ENCODE measurements at places on chromosomes 2 and 18.
A peak's percentile ranks its signal among the peaks of the same experiment; 100 is the strongest.

- no peak for DNase-seq
These were observed 102.7 kb downstream of the CSRNP3 start for GRCh38 chr2:165572151-165572550.

DNA sequence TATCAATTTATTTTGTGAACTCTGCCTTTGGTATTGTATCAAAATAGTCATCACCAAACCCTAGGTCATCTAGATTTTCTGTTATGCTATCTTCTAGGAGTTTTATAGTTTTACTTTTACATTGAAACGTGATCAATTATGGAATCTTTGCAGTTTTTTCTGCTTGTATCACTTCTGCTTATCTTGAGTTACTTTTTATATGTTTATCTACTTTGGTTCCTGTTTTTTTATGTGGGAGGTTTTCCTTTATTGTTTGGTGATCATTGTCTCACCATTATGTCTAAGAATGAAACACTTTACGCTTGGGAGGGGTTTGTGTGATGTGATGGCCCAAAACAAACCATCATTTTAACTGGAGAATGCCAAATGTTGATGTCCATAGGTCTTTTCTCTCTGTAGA lies 261.2 kb downstream of the SPAG16 start:
- DNase-seq, result no peak

DNA sequence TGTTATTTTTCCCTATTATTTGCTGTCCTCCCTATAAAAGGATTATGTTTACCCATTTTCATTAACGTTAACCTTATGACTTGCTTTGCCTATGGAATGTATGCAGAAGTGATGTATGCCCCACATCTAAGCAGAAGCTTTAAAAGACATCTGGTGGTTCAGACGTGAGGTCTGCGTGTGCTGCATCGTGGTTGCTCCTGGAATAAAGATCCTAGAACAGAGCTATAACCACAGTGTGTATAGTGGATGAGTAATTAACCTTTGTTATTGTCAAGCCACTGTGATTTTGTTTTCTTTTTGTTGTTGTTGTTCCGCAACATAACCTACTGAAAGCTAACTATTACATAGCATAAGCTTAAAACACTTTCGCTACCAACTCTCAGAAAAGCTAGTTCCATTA lies 20.9 kb upstream of the CFAP36 start:
- DNase-seq, result peak; percentile 52

DNA sequence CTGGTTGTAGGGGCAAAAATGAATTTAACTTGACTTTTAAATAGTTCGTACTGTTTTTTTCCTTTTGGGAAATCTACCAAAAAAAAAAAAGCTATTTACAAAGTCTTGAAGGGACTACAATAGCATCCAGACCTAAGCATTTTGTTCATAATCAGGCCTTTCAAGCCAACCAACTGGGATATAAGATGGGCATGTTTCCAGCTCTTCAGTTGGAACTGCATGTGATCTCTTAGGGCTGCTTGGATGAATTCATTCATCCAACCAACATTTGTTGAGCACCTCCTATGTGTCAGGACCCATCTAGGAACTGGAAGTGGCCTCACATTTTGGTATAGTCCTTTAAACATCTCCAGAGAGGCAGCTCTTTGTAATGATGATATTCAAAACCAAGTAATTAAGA lies 98.6 kb downstream of the AAK1 start:
- no peak for DNase-seq

- peak; percentile 96 for DNase-seq
These were observed 22.3 kb upstream of the RHOB start for GRCh38 chr2:20424300-20425290.

- DNase-seq, result peak; percentile 67
These were observed 12.7 kb upstream of the CDH2 start for GRCh38 chr18:28189400-28190239.

- DNase-seq, result no peak
These were observed 9.7 kb downstream of the SERPINB7 start for GRCh38 chr18:63784787-63785452.

DNA sequence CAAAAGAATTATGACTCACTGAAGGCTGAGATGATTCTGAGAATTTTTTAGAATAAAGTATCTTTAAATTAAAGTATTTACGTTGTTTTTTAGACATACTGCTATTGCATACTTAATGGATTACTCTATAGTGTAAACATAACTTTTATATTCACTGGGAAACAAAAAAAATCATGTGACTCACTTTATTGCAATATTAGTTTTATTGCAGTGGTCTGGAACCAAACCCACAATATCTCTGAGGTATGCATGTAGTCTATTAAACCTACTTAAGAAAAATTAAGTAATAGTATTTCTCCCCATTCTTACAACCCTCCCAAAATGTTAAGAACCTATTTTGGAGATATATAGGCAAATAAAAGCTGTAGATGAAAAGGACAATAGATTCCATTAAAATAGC lies 142.9 kb upstream of the ZNF521 start:
- no peak for DNase-seq

DNA sequence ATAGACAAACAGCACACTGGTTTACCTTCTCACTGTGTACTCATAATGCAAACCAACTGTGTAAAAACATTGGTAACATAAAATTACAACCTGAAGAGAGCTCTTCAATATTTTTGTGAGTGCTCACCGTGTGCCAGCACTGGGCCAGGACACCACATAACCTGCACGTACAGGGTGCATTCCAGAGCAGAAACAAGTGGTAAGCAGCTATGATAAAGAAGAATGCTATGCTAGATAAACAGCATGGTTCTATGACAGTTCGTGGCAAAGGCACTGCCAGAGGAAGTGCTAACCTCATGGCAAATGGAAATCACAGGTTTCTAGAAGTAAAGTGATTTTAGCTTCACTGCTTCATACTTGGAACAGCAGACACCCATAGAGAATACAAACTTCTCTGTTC lies 343.5 kb downstream of the MTX2 start:
- no peak for DNase-seq

DNA sequence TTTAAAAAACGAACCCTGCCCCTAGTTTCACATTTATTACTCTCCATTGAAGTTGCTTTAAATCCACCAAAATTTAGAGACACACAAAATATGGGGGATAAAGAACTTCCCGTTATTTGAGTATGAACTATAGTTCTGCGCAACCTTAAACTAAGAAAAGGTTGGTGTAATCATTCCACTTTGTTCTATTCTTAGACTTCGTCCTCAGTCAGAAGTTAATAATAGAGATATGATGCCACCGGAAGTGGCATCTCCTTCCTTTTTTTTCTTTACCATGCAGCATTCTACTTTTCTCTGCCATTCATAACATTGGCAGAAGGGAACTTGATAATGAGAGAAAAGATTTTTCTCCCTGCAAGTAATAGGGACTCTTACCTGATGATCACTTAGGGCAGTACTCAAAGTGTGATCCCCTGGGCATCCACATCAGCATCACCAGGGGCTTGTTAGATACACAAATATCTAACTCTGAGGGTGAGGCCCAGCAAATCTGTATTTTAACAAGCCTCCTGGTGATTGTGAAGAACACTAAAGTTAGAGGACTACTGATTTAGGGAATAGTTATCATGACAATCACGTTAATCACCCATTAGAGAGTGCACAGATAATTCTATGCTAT lies 147.7 kb upstream of the DTNA start:
- no peak for DNase-seq

GRCh38 chr2:122704109-122704563 lies 948.7 kb downstream of the TSN start:
- DNase-seq, result no peak

DNA sequence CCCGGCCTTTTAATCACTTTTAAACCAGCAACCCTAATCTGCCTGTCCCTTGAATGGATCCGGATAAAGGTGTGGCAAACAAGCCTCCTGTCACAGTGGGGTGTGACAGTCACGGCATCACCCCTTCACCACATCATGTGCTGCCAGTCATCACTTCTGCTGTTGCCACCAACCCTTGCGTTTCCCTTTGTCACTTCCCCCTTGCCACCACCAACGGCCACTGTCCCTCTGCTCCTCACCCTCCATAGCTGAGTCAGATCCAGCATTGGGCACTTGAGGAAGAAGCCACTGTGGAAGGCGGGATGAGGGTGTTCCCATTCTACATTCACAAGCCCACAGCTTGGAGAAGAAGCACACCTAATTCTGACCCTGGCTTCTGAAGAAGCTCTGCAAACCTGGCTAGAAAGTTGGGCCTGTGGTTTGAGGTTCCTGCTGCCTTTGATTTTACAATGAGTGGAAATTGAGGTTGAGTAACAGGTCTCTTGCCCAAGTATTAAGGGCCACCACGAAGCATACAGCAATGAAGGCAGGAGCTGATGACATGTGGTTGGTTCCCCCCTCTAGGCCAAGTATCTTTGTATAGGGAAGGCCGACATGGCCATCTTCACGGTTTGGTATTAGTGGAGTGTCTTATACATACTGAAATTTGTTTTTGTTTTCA lies 22.9 kb upstream of the DARS1 start:
- no peak for DNase-seq

- no peak for DNase-seq
These were observed 461.0 kb upstream of the HNRNPA3 start for GRCh38 chr2:176751314-176752227.

- no peak for DNase-seq
These were observed 70.3 kb downstream of the TMEM17 start for GRCh38 chr2:62435720-62436119.

GRCh38 chr2:221392228-221392881 lies 179.7 kb downstream of the EPHA4 start:
- no peak for DNase-seq

DNA sequence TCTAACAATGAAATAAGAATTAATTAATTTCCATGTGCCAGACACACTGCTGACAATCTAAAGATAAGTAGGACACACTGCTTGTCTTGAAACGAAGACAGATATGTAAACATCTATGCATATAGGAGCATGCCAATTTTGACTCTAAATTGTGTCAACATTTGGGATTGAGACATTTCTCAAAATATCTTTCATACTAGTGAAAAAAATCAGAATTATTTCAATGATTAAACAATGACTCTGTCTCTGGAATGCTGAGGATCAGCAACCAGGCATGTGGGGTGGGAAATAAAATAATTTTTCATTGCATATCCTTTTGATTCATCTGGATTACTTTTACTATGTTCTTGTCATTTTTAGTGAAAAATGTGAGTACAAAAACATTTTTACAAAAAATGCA lies 262.6 kb upstream of the SYT4 start:
- peak; percentile 47 for DNase-seq

DNA sequence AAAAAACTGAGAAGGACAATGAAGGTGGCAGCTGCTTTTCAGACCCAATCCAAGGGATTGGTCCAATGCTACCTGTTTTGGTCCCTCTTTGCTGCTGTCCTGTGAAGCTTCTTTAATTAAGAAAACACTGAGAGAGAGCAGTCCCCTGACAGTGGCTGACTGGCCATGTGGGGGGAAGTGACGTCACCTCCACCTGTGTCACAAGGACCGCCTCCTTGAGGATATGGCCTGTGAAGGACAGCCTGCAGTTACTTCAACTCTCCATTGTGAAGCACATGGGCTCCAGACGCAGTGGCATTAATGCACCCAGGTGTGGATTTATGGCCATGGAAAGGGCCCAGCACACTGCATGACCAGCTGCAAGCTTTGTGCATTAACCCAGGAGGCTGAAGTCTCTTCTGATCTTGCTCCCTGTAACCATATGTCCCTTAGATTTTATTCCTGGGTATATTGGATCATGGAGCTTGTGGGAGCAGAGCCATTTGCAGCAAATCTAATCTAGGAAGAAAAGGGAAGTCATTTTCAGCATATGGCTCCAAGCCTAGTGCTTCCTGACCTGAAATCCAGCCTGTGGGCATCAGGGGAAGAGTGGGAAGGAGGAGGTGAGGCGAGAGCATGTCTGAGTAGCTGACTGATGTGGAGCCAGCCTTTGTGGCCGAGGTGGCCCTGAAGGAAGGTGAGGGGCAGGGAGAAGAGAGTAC lies 32.2 kb downstream of the KIF5C start:
- no peak for DNase-seq

DNA sequence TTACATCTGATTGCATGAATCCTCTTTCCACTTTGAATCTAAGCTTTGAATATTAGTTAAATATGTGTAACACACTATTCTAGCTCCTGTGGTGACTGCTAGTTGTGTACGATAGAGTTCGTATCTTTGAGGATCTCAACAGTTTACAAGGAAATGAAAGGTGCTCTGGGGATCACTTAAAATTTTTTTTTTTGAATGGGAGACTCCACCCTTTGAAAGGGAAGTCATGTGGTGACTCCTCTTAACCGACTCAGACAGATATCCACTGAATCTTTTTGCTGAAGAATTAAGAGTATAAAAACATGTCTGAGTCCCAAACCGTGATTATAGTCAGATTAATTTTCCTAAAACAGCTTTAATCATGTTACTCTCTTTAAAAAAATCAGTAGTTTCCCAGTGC lies 4.0 kb downstream of the CLIP4 start:
- DNase-seq, result no peak

GRCh38 chr2:183227176-183227575 lies 102.9 kb downstream of the NUP35 start:
- no peak for DNase-seq

GRCh38 chr2:72028996-72029395 lies 118.7 kb downstream of the CYP26B1 start:
- no peak for DNase-seq

DNA sequence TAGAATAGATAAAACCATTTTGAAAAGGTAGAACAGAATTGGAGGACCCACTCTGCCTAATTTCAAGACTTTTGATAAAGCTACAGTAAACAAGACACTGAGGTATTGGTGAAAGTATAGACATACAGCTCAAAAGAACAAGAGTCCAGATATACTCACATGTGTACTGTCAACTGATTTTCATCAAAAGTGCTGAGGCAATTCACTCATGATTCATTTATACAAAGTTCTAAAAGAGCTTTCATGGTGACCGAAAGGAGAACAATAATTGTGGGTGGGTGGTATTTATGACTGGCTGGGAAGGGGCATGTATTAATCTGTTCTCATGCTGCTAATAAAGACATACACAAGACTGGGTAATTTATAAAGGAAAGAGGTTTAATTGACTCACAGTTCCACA lies 7.3 kb downstream of the MAP4K3 start:
- no peak for DNase-seq

- DNase-seq, result peak; percentile 57
These were observed 190.8 kb downstream of the TMEM247 start for GRCh38 chr2:46669996-46670793.

DNA sequence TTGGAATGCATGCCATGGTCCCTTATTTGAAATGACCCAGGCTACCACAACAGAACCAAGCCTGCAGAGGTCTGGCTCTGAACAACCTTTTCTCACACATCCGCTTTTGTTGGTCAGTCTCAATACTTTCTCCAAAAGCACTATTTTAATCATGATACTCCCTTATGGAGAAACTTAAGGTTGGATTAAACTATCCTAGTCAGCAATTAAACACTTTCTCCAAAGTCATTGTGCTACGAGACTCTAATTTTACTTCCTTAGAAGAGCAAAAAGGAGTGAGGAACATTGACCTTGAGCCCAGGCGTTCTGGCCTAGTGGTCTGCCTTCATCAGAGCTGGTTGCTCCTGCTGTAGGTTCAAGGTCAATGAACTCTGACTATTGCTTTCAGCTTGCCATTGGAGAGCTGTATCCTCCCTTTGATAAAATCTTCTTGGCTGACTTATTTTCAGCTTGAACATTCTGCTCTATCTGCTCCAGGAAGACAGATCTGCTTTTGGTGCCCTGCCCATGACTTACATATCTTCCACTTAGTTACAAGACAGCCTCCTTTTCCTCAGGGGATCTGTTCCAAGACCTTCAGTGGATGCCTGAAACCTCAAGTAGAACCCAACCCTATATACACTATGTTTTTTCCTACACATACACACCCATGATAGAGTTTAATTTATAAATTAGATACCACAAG lies 91.2 kb downstream of the NCKAP5 start:
- DNase-seq, result no peak

GRCh38 chr18:47118981-47119380 lies 31.3 kb downstream of the HDHD2 start:
- peak; percentile 73 for DNase-seq
